ENCODE measurements at places on chromosomes 3 and 15. TPM values are rescaled to one million over a fixed set of nuclear protein-coding genes. Genes with fewer than 3 reads are reported as not detected.

The RAB6B gene
- 0.99 TPM for total RNA-seq

GRCh38 chr15:85956532-85957275 is 123.0 kb upstream of the AGBL1 start:
- DNase-seq, result no peak

DNA sequence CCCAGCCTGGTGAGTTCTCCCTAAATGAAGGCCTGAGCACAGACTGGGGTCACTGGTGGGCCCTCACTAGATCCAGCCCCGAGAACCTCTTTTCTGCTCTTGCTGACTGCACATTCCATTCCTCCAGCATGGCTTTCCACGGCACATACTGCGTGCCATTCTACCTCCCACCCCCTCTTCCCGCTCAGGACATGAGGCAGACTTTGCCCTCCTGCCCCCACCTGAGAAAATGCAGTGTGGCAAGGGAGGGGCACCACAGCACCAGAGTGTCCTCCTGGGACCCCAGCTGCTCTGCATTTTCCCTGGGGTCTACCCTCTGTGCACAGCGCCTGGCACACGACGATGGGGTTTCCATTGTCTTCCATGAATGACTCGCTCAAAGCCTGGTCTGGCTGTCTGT is 6.1 kb upstream of the SLCO2A1 start:
- DNase-seq, result no peak

DNA sequence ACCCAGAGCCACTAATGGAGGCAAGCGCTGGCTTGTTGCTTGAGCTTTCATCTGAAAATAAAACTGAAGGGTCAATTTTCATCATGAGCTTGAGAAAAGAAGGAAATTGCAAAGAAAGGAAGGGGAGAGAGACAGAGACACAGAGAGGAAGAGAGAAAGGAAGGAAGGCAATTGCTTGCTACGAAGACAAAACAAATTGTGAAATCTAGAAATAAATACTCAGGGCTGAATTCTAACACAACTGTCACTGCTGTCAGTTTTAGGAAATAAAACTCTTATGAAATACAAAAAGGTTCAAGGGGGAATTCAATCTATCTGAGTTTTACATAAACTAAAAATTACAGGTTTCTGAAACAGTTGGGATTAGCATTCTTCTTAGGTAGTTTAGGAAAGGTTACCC is 36.7 kb downstream of the FOXP1 start:
- no peak for DNase-seq

- DNase-seq, result no peak
Measured at GRCh38 chr3:155835341-155836071, 18.7 kb downstream of the SLC33A1 start.

The OR5K2 gene
- total RNA-seq, result not detected

GRCh38 chr3:185145511-185145910 is 7.3 kb downstream of the C3orf70 start:
- DNase-seq, result no peak

DNA sequence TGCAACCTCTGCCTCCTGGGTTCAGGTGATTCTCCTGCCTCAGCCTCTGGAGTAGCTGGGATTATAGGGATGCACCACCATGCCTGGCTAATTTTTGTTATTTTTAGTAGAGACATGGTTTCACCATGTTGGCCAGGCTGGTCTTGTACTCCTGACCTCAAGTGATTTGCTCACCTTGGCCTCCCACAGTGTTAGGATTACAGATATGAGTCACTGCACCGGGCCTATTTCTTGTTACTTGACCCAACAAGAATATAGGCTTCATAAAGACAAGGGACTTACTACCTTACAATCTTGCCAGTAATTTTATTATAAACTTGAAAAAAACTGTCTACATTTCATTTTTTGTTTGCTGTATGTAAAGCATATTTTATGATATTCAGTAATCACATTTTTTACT is 21.4 kb upstream of the ZBTB47 start:
- DNase-seq, result no peak

The IMPG2 gene
- 0.33 TPM for total RNA-seq

DNA sequence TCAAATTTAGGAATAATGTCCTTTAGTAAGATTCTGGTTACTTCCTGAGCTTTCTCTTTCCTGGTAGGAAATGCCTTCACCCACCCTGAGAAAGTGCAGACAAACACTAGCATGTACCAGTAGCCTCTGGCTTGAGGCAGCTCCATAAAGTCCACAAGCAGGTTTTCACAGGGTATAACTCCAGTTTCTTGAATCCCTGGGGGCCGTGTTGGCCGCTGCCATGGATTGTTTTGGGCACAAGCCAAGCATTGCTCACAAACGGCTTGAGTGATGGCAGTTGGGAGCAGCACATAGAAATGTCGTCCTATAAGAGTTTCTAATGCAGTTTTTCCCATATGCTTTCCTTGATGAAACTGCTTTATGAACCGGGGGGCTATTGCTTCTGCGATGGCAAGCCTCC is 164.1 kb downstream of the STXBP5L start:
- DNase-seq, result no peak

DNA sequence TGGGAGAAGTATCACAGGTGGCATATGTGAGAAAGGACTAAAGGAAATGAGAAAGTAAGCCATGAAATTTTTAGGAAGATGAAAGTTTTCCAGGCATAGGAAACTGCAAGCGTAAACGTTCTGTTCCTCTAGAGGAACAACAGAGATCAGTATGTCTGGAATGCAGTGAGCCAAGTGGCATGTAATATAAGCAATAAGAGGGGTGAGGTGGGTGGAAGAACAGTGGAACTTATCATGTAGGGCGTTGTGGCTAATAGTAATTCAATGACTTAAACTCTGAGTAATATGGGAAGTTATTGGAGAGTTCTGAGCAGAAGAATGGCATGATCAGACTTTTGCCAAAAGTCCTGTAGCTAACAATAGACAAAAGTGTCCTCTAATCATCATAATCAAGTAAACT is 902.9 kb downstream of the EPHA3 start:
- DNase-seq, result no peak

DNA sequence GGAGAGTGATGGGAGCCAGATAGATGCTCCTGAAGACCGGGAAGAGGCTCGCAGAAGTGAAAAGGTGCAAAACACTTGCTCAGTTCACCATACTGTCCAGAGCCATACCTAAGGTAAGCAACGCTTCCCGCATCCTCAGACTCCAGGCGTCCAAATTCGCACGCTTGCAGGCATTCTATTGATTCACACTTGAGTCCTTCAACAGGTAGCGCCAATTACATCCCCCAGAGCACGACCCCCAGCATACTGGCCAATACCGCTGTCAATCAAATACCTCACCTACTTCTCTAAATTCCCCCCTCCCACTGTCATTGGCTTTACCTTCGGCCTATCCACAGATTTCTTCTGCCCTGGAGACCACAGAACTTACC is 361 bp upstream of the STXBP5L start:
- no peak for DNase-seq

DNA sequence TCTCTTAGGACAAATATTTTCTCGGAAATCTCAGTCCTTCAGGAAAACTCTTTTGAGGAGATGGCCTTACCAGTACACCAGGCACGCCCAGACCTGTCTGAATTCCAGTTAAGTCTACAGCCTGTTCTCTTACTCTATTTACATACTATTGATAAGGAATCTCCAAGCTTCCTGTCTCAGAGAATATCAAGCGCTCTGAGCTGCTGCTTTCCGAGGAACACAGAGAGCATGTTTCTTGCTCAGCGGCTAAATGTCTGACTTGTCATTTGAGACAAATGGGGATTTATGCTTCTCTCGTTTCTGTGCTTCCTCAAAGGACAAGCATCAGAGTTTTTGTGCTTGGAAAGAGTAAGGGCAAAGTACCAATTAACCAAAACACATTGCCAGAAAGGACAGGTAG is 112.4 kb upstream of the CCDC54 start:
- DNase-seq, result no peak

GRCh38 chr15:65196637-65197336 is 11.6 kb upstream of the CLPX start:
- DNase-seq, result no peak

The ISLR gene
- total RNA-seq, result not detected

All from pulmonary artery endothelial cell (primary cell).